Epithelial cell of proximal tubule (primary cell): ENCODE measurements at places on chromosomes 2 and 18. TPM values are rescaled to one million over a fixed set of nuclear protein-coding genes. Genes with fewer than 3 reads are reported as not detected.
A peak's percentile ranks its signal among the peaks of the same experiment; 100 is the strongest.

- peak; percentile 64 for DNase-seq
Measured at GRCh38 chr2:30272761-30273573, 41.6 kb downstream of the LBH start.

GRCh38 chr18:2559249-2559648 is 12.1 kb downstream of the METTL4 start:
- DNase-seq = no peak

- no peak for DNase-seq
Measured at GRCh38 chr2:88088999-88089398, 21.4 kb downstream of the SMYD1 start.

- DNase-seq = no peak
Measured at GRCh38 chr2:45889053-45889452, 237.6 kb downstream of the PRKCE start.

DNA sequence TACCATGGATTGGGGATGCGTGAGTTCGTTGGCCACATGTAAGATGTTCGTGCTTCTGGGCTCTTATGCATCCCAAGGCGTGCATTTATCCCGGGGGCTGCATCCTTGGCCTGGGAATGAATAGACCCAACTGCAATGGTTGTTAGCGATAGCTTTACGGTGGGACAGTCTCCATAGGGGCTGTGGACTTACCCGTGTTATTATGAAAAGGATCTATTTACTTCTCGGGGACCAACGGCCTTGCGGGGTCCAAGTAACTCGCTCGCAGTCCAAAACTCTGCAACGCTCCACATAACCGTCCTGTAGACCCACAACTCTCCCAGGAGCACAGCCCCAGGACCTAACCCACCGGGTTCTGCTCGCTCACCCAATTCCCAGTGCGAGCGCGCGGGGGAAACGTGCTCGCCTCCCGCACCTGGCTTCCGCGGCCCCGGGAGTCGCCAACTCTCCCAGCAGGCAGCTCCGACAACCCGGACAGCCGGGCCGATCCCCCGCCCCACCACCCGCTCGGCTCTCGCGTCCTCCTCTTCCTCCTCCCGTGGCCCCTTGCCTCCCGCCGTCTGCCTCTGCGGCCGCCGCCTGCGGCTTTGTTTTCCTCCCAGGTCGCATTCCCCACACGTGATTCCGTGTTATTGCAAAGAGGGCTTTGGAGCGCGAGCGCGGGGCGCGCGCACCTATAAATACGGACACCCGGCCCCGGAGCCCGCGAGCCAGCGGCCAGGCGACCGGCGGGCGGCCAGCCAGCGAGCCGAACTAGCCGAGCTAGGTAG is at the start of gene CABLES1:
TSS of gene CABLES1 (plus strand) at position 706 of the 770 bp plus-strand sequence. CDS start 278 bp downstream, outside the sequence.
- no peak for DNase-seq

DNA sequence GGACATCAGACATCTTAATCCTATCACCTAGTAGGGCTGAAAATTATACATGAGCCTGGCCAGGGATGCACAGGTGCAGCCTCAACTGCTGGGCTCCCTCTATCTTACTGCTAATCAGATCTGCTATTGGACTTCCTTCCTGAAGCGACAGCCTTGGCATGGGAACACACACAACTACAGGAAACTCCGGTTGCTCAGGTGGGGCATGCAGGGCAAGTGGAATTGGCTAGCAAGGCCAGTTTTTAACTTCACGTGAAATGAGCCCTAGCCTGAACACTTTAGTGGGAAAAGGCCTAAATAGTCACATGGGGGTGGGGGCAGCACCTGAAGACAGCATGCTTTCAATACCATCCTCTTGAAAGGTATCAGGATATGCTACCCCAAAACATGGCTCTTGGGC is 147.9 kb upstream of the NCKAP5 start:
- no peak for DNase-seq

- DNase-seq = no peak
Measured at GRCh38 chr2:68411397-68412126, 46.5 kb downstream of the PLEK start.

DNA sequence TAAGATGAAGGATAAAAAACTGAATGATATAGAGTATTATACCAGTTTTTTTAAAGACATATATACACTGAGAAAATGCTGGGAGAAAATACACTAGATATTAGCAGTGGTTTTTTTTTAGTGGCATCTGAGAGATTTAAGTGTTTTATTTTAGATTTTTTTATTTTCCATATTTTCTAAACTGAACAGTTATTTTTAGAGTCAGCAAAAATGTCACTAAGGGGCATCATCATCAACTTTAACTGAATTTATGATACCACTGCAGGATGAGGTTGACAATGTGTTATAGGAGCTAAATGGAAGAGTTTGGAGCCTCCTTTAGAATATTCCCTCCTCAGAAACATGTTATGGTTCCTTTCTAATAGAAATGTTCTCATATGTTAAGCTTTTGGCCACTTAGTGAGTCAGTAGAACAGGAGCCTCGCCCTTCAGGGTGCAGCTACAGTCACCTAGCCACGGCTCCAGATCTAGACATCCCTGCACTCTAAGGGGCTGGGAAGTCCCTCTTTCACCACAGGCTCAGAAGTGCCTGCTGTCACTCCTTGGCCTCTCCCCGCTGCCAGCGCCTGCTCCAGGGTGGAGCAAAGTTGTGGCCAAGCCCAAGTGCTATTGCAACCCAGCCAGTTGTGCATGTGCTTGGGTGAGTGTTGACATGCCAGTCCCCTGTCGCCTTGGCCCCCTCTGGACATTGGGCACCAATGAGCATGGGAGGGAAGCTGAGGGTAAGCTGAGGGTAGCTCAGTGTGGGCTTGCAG is 210.7 kb upstream of the RASGRP3 start:
- DNase-seq = no peak

The TMEM198 gene
- total RNA-seq = 1.6 and 1.7 TPM in 2 replicates

DNA sequence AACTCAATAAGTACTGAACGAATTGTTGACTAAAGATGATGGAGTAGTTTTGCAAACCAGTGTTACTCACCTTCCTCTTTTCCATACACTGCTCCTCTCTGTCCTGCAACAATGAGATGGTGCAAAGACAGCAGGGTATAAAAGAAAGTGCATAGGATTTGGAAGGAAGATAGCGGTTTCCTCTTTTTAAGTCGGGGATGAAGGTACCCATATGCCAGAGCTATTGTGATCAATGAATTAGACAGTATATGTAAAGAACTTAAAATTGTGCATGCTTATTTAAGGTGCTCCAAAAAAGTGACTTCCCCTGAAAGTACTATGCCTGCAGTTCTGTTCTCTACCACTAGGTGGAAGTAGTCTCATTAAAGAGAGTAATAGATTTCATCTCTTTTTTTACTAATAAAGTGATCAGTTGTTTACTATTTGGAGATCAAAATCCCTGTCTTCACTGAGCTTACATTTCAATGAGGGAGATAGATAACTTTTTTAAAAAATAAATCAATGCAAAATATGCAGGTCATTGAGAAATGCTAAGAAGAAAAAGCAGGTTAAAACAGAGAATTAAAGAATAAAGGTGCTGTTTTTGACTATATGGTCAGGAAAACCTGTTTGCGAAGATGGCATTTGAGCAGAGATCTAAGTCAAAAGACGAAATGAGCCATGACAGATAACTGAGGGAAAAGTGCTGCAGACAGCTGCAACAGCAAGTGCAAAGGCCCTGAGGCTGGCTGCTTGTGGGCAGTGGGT is 339.7 kb upstream of the SLC14A2 start:
- DNase-seq = no peak

DNA sequence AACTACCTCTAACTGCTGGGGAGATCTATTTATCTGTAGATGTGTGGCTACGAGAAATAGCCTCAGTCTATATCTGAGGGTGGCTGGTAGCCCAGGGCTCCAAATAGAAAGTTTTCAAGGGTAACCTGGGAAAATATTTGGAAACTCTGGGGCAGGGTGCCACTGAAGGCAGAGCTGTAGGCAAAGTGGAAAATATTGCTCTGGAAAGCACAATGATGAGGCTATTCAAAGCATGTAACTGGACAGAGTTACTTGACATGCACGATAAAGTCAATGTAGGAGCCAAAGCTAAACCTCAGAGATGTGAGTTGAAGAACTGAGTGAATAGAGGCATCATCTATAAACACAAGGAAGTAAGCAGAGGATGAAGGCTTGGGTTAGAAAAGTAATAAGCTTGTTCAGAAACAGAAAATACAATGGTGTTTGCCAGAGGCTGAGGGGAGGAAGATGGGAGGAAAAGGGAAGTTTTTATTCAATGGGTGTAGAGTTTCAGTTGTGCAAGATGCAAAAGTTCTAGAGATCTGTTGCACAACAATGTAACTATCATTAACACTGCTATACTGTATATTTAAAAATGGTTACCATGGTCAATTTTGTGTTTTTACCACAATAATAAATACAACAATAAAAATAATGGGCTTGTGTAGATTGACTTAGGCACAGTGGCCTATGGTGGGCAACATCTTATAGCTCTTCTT is 171.6 kb downstream of the MBD2 start:
- no peak for DNase-seq

- DNase-seq = no peak
Measured at GRCh38 chr2:151299920-151300539, 10.6 kb upstream of the NMI start.

- no peak for DNase-seq
Measured at GRCh38 chr2:203787979-203788378, 79.6 kb upstream of the CTLA4 start.

- no peak for DNase-seq
Measured at GRCh38 chr2:55420871-55421270, 1.2 kb upstream of the CCDC88A start.

The BMP10 gene
- total RNA-seq = not detected in 2 replicates

DNA sequence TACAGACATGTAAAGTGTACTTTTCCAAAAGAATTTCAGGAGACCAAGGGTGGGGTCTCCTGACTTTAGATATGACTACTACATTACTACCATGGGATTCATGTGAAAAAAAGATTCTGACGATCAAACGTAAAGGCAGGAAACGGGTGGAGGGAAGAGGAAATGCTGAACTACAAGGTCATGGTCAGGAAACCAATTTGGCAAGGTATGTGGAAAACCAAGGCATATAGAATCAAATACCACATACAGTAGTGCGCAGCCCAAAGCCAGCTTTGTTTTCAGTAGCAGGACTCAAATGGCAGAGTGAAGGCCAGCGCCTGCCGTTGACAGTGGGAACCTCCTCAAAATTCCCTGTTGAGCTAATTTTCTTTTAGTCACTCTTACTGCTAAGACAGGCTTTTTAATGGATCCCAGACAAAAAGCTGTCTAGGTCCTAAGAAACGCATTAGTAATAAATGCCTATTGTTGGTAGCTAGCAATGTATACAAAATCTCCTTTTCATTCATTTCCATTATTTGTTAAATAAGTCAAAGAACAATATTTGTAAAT is 57.6 kb upstream of the SERTAD2 start:
- DNase-seq = no peak

DNA sequence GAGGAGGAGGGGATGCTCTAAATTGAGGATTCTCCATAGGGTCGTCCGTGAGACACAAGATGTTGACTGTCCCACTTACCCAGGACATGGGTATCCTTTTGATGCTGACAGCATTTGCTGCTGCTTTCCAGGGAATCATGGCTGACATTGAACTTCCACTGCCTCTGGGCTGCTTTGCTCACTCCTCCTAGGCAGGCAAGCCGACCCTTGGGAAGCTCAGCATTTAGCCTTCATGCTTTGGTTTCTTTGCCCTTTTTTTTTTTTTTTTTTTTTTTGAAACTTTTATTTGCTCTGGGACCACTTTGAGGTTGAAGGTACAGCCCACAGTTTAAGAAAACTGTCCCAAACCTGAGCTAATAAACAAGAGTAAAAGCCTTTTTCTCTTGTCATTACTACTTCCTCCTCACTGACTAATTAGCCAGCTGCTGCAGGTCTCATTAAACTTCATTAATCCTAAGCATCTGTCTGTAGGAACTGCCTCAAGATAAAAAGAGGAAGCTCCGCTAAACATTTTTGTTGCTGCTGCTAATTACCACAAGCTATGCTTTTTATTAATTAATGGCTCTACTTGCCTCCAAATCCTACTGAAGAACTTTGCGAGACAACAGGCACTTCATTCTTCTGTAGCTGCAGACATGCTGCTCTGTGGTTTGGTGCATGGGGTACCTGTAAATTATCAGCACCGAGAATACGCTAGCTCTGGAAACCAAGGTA is 125.4 kb downstream of the SPTBN1 start:
- DNase-seq = no peak

GRCh38 chr2:156513219-156513618 is 77.0 kb downstream of the GPD2 start:
- DNase-seq = no peak

GRCh38 chr2:127403460-127403859 is 14.8 kb upstream of the PROC start:
- DNase-seq = no peak

The HOXD3 gene
- total RNA-seq = 8.2 and 9.4 TPM in 2 replicates

The RPRD1A gene
- total RNA-seq = 41.3 and 45.4 TPM in 2 replicates
